Trophoblast cell (in vitro differentiated cells and primary cell): ENCODE measurements at places on chromosomes 4 and X.

DNA sequence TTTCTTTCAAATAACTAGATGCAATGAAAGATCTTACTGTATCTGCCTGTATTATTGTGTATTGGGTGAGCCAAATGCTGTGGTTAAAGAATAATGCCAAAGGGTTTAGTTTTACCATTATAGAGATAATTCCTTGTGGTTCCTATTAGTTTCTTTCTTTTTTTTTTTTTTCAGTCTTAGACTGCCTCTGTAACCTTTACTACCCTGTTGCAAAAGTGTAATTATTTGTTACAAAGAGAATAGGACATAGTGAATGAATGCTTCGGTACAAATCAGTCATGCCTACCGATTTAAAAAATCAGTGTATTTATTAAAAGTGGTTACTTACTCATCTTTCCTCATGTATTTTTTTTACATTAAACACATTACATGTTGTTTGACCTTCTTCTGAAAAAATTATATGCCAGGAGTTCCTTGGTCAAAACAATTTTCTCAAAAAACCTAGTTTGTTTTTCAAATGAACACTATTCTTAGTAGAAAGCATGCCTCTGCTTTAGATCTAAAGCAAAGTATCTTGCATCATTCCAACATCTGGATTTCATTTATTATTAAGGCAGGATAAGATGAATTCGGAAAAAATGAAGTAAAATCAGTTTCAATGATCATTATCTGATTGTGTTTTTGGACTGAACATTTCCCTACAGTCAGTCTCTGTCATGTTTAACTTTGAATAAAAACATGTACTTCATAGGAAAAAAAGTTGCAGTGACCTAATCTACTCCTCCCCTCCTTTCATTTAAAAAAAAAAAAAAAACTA is 21.2 kb upstream of the SYNPO2 start:
- no peak for DNase-seq

DNA sequence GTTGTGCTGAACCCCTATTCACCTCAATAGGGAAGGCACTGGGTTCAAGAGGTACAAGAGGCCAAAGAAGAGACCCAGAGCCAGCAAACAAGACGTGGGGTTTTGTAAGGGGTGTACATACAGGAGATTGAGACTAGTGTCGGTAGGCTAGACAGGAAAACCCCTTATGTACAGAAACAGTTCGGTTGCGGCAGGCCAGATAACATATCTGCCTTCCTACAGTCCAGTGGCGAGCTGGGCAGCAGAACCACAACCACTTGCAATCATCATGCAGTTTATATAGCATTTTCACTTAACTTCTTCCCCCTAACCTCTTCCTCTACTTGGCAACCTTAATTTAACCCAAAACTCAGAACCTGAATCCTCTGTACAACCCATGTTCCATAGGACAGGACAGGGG is 422.2 kb downstream of the PDHA2 start:
- DNase-seq: no peak

DNA sequence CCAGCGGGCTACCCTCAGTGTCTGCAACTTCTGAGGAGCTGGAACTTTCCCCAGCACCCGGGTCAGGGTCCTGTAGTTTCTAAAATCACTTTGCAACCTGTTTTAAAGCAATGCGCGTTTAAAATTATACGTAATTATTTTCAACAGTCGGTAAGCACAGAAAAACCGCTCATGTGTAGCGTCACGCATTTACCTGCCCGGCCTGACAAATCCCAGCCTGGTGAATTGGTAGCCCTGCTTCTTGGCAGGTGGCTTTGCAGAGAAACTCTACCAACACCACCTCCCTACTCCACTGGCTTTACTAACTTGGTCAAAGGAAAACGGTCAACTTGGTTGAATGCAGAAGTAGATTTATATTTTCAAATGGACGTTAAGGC is 640 bp downstream of the BANK1 start:
- DNase-seq: peak; percentile 6

DNA sequence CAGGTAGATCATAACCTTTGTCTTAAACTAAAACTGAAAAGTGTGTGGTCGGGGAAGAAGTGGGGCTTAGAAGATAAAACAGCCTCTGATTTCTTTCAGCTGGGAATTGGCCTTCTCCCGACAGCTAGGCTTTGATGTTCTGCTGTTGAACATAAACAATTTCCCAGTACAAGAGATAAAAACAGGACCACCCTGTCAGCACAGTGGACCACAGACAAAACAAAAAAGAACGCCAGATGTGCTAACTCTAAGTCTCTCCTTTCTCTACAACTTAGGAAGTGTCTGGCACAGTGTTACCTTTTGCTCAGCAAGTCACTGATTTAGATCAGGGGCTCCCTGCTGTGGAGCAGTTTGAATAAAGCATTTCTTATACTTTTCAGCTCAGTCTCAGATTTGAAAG is 87.5 kb upstream of the UXT start:
- no peak for DNase-seq

GRCh38 chrX:109475174-109475891 is 6.6 kb downstream of the GUCY2F start:
- peak; percentile 58 for DNase-seq

DNA sequence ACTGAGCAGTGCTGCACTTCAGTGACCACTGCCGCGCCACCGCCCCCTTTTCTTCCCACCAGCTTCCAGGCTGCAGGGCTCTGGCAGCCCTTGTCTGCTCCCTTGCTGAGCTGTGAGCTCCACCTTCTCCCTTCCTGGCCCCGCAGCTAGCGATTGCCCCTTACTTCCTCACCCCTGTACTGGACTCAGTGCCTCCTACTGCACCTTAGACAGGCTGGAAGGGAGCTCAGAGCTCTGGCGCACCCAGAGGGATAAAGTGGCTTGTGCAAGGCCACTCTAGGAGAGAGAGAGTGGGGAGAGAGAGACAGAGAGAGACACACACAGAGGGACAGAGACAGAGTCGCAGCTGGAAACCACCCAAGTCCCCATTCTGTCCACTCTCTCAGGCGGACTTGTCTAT is 6.0 kb downstream of the RASL11B start:
- DNase-seq: peak; percentile 58

DNA sequence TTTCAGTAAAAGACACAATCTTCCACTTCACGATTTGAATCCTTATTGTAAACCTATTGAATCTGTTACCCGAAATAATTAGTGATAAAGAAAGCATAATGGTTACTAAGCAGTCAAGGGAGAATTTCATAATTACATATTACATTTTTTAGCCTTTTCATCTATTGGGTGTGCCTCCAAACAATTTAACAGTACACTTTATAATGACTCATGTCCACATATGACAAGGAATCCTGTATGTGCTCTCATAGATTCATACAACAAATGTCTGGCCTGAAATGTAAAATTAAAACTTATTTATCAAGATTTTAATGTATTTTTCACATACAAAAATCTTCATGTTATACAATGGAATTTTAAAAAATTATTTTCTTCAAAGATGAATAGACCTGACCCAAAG is 39.4 kb downstream of the PPP3CA start:
- DNase-seq: no peak

- DNase-seq: no peak
Measured at GRCh38 chr4:108742451-108743420, 20.1 kb downstream of the ETNPPL start.

DNA sequence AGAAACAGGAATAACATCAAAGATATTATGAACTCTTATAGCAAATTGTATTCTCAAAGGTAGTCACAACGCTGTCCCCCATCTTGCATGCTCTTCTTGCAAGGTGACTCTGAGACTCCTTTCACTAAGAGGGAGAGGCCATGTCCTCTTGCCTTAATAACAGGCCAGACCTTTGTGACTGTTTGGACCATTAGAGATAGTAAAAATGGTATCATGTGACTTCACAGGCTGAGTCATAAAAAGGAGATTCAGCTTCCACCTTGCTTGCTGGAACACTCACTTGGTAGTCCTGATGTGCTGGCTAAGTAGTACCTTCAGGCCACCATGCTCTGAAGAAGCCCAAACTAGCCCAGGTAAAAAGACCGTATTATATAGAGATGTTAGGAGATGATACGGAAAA is 143.8 kb downstream of the FBXW7 start:
- peak; percentile 15 for DNase-seq

- DNase-seq: no peak
Measured at GRCh38 chrX:40150503-40150902, 52.7 kb upstream of the BCOR start.

- peak; percentile 69 for DNase-seq
Measured at GRCh38 chrX:78314561-78314960, 12.8 kb downstream of the CYSLTR1 start.

DNA sequence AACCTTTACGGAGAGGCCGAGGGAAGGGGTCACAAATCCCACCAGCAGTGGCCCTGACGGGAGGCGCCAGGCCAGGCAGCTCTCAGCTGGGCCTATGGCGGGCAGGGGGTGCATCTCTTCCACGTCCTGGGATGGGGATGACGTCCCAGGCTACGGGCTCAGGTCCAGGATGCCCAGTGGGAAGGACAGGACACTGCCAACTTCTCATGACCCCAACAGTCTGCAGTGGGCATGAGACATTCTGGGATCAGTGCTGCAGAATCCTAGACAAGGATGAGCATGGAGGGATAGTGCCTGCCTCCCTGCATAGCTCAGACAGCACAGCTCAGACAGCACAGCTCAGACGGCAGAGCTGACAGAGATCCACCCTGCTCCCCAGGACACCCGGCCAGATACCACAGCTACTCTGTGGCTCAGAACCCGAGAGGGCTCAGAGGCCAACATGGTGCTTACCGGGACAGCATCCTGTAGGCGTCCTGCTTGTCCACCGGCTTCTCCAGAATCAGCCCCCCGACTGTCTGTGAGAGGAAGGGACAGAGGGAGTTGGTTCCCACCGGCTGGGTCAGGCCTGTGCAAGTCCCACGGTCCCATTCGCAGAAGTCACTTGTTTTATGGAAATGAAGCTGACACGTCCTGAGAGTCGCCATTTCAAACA is 17.3 kb downstream of the ASMTL start:
- DNase-seq: no peak

DNA sequence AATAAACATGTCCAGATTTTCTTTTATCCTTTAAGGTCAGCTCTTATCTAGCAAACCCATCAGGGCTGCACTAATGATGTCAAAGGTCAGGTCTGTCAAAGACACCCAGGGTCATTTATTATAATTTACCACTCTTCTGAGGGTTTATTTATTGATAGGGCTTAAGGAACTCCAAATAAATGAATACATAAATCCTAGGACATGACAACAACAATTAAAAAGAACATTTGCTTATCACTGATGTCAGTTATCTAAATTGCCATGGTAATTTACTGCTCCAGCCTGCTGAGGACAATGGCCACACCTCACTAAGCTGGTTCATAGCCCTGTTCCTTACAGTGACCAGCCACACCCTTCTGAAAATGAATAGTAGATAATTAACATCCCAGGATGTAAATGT is 317.1 kb downstream of the UNC5C start:
- DNase-seq: no peak

DNA sequence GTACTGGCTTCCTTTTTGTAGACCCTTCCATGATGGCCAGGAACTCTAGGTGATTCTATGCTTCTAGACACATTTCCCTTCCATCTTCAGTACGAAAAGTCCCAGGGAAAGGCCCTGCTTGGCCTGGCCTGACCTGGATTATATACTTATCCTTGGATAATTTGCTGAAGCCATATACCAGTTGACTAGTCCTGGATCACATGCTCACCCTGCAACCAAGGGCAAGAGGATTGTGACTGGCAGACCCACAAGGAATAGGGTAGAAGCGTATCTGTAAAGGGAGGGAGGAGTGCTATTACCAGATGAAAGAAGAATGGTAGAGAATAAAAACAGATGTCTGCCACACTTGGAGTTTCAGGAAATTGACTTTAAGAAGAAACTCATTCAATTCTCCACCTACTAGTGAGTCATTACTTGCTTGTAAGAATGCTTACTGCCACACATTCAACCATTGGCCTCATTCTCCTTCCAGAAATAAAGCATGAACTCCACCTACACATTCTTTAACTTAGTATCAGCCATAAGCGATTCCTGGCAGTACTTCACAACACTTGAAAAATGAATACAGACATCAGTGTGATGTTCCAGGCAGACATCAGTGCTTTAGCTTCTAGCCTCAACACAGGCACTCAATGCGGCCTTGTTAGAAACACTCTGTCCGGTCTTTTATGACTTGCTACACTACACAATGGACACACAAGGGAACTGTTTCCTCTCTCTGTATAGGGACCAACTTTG is 141.8 kb downstream of the CBR4 start:
- DNase-seq: no peak

GRCh38 chr4:5891563-5892322 is 1.1 kb downstream of the CRMP1 start:
- DNase-seq: no peak

GRCh38 chr4:114229706-114230105 is 250.3 kb upstream of the ARSJ start:
- DNase-seq: no peak

DNA sequence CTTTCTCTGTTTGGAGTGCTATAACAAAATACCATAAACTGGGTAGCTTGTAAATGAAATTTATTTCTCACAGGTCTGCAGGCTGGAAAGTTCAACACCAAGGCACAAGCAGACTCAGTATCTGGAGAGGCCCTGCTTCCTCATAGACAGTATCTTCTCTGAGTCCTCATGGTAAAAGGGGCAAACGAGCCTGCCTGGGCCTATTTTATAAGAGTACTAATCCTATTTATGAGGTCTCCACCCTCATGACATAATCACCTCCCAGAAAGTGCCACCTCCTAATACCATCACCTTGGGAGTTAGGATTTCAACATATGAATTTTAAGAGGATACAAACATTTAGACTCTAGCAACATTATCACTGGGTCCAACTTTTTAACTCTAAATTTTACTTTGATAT is 200.3 kb downstream of the STPG2 start:
- DNase-seq: no peak

DNA sequence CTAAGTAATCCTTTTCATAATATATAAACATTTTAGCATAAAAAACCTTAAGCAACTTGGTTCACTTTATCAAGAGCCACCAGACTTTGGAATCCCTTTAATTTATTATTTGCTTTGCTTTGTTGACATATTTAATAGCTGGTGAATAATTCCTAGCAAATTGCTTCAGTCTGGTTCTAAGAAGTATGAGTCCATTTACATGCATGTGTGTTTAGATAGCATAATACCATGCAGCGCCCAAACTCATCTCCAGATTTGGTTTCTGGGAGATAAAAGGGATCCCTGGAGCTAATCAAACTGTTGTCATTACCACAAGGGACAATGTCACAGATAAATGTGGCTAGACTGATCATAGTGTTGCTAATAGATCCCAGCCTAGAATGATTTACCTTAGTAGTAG is 111.8 kb downstream of the TMEM144 start:
- DNase-seq: no peak
